GM10248 (cell line): ENCODE measurements at places on chromosomes 6 and 20.
A peak's percentile ranks its signal among the peaks of the same experiment; 100 is the strongest.

GRCh38 chr6:150486048-150486447 lies 113.6 kb upstream of the PLEKHG1 start:
- no peak for DNase-seq

DNA sequence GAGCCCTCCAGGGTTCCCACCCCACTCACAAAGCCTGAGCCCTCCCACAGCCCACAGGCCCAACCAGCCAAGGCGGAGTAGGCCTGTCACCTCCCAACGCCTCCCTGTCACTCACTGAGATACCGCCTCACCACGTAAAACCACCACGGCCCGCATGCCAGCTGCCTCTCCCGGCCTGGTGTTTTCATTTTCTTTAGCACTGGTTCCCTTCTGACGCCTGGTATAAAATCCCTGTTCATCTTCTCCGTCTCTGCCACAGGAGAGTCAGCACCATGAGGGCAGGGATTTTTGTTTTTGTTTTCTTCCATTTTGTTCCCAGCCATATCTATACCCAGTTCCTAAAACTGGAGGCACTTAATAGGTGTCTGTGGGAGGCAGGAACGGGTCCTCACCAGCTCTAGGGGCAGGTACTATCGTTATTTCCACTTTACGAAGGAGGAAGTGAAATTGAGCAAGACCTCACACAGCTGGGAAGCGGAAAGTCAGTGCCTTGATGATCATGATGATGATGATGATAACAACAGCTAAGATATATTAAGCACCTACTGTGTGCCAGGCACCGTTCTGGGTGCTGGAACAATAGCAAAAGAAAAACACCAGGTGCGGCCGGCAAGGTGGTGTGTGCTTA lies 58.6 kb downstream of the SNAI1 start:
- DNase-seq: peak; percentile 59

- no peak for DNase-seq
Measured at GRCh38 chr20:62222266-62222850, 2.3 kb upstream of the HRH3 start.

- DNase-seq: peak; percentile 6
Measured at GRCh38 chr6:153231048-153231646, 100.1 kb upstream of the RGS17 start.

DNA sequence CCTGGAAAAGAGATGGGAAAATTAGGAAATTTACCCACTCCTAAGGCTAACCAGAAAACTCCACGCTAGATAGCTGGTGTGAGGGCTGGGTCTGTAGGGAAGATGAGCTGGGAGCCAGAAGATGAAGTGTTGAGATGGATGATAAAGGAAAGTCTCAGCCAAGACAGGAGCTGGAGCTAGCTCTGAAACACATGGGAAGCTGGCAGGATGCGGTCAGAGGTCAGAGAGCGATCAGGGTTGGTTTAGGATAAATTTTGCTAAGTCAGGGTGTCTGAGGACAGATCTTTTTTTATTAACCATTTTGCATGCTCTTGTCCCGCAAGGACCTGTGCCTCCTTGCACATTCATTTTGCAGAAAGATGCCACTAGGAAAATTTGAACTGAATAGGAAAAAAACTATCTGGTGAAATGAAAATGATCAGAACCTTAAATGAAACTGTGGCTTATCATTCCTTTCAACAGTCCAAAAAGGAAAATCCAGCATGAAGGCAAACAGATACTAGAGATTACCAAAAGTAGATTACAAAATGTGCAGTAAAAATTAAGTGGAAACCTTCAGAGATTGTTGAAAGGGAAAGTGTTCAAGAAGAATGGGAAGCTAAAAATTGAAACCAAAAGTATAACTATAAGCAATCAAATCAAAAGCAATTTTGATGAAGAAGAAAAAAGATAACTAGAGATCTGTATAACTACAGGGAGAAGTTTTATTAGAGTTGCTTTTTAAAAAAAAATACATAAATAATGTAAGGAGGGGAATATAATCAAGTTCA lies 10.7 kb upstream of the EDN1 start:
- DNase-seq: no peak

- no peak for DNase-seq
Measured at GRCh38 chr20:45355209-45356084, 7.2 kb upstream of the SDC4 start.

- DNase-seq: no peak
Measured at GRCh38 chr6:162638931-162639574, 88.5 kb downstream of the PRKN start.

DNA sequence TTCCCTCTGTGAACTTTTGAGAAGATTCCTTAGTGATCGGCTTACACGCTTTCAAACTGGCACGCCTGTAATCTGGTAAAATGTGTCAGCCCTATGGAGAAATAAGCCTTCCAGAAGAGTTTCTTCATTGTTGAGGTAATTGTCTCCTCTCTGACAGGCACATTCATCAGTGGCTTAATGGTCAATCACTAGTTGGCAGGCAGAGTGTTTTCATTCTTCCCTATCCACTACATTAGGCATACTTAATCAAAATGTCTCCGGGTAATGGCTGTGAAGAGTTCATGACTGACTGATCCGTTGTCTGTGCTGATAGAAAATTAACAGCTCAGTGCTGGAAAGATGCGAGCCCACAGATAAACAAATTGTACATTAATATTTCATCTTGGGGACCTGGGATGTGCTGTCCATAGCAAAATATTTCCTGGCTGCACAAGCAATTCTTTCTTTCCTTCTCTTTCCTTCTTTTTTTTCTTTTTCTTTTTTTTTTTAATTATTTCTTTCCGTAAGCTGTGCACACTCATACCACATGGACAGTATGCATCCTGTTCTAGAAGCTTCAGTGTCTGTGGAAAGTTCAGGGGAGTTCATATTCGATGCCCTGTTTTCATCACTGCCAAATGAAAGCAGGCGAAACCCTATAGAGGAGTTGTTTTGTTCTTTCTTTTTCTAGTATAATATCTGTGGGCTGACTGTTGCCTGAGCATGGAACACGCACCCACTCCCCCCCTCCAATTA lies 31.4 kb downstream of the TSHZ2 start:
- no peak for DNase-seq

DNA sequence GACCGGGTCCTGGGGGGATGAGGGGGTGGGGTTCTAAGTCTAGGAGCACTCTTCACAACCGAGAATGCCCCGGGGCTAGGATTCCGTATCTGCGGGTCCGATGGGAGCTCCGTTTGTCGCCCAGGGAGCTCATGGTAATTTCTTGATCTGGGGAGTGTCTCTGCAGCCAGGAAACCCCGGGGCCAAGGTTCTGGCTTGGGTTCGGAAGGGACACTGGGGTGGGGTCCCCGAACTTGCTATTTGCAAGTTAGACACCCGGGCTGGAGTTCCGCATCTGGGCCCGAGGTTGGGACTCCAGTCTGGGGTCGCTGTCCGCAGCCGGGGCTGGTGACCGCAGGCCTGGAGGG lies 397 bp downstream of the PEDS1 start:
- no peak for DNase-seq

DNA sequence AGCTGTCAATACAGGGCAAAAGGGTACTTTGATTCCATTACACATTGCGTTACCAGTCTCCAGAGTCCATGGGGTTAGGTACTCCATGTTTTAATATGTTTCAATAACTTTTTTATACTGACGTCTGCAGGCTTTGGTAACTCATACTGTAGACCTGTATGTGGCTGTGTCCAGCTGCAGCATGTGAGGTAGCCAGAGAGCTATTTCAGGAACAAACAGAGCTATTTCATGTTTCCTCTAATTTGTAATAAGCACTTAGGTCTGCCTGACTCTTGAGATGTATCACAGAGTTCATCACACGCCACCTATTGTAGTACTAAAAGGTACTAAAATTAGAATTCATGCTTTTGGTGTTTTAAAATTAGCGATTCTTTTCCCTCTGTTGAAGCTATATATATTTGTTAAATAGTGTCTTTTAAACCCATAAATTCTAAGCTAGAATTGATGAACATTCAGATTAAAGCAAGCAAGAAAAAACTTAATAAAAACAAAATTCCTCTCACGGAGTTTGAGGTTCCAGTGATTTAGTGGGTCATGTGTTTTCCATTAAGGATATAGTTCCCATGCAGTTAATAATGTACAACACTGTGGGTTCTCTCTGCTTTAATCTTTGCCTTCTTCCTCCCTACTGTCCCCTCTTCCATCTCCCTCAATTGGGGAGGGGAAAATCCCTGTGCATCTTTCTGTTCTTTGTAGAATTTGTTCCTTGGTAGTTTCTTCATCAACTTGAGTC lies 37.0 kb downstream of the FOXO3 start:
- DNase-seq: no peak

GRCh38 chr20:63118303-63119120 lies 97.4 kb downstream of the YTHDF1 start:
- no peak for DNase-seq

- peak; percentile 12 for DNase-seq
Measured at GRCh38 chr6:75546381-75546780, 52.8 kb upstream of the FILIP1 start.

DNA sequence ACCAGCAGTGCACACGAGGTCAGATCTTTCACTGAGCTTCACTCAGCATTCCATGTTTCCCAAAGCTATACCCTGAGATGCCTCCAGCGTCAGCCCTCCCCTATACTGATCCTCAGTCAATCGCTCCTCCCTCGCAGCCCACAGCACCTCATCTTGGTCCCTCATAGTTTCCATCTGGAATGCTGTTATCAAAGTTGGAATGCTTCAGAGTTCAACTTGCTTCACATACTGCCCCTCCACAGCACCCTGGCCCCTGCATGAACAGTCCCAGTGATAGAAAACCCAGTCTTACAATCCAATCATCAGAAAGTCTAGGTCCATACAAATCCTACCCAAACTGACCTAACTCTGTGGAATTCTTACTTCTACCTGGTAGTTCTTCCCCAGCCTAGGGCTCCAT lies 20.0 kb downstream of the SPAG4 start:
- no peak for DNase-seq

GRCh38 chr6:44078827-44079671 lies 48.2 kb downstream of the MRPL14 start:
- peak; percentile 72 for DNase-seq

DNA sequence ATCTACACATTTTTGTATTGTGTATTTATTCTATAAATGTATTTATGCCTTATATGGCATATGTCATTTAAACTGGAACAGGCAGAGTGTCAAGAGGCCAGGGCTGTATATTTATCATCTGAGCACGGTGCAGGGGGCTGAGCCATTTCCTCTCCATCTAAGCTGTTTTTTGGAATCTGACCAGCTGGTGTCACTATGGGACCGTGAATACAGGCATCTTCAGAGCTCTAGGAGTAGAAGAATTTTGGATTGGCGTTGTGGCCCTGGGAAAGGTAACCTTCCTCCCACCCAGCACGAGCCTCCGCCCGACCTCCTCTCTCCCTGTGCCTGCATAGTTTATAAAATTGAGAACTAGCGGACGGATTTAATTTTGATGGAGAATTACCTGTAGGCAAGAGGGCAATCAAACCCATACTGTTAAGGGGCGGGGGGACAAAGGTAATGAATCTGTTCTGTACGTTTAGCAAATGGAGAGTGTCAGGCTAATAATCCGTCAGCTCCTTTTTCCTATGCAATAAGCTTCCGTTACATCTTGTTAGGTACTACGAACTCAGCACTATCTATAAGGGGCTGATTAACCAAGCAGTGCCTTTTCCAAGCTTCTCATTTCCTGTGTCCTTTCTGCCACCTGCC lies 29.0 kb upstream of the EEF1E1 start:
- peak; percentile 37 for DNase-seq

GRCh38 chr6:105282631-105283585 lies 103.1 kb upstream of the POPDC3 start:
- no peak for DNase-seq

GRCh38 chr6:138560130-138560860 lies 61.0 kb upstream of the NHSL1 start:
- no peak for DNase-seq

- DNase-seq: no peak
Measured at GRCh38 chr6:163301726-163302635, 112.5 kb upstream of the QKI start.

- DNase-seq: peak; percentile 30
Measured at GRCh38 chr6:17101422-17102257, at the start of gene STMND1. Gene STMND1, plus strand, starts transcription at chr6:17102050. Its CDS starts 208 bp downstream, at chr6:17102258.

GRCh38 chr20:24892522-24892921 lies 56.5 kb upstream of the CST7 start:
- no peak for DNase-seq

- no peak for DNase-seq
Measured at GRCh38 chr20:8334641-8335040, 202.6 kb downstream of the PLCB1 start.

GRCh38 chr6:50128420-50129005 lies 78.8 kb upstream of the DEFB112 start:
- DNase-seq: no peak

GRCh38 chr6:74114428-74114827 lies 418.4 kb downstream of the CD109 start:
- DNase-seq: peak; percentile 8

DNA sequence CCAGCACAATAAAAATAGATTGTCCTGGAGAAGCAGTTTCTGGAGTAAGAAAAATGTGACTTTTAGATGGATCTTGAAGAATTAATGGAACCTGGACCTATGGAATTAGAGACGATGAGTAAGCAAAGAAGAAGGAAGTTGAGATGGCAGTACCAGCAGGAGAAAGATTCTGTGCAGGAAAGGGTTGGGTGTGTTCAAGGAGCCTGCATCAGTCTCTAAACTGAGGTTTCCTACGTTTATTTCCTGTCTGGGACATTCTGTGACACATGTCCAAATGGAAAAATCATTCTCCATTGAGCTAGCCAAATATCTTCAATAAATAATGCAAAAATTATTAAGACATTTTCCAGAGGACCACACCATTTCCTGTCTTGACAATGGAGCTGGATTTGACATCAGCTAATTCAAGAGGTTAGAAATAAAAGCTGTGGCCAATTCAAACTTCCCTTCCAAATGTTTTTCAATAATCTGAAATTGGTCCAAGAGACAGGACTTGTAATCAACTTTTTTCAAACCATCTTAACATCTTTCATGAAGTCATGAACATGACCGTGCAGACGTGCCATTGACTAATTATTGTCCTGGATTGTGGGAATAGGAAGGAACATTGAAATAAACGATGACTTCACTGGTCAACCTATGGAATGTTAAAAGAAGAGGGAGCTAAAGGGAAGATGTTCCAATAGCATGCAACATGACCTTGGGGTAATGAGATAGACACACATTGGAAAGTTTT lies 198.3 kb downstream of the ZNF217 start:
- no peak for DNase-seq

DNA sequence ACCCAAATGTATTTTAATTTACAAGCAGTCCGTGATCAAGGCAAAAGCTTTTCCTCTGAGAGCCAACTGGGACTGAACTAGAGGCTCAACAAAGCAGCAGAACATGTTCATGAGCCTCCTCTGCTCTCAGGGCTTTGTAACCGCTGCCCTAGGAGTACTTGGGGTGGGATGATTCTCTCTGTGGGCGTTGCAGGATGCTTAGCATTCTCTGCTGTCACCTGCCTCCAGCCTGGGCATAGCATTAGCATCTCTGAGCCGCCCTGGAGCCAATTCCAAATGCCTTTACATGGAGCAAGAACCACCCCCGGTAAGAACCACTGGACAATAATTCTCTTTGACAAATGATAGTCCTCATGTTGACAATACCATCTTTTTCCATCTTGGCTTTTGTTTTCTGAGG lies 237.6 kb upstream of the CDH4 start:
- DNase-seq: no peak

DNA sequence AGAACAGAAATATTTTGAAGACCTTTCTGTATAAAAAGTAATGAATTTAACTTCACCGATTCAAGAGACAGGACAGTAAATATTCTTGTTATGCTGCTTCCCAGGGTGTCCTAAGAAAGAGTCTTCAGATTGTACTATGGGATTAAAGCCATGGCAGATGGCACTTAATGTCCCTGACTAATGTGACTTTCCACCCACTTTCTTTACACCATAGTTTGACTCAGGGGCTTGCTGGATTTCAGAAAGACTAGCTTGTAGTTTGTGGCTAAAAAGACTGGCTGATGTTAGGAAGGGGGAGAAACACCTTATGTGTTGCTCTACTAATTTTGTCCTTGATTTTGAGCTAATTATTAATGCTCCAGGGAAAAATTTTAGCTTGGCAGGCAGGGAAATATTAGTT lies 75.9 kb downstream of the UTRN start:
- no peak for DNase-seq
